ENCODE measurements at places on chromosomes 3 and 15.

- no peak overlapping the region for H3K27ac ChIP-seq
- no peaks in the 10 kb centered on the region for H3K27me3 ChIP-seq
- no peaks in the 10 kb centered on the region for H3K36me3 ChIP-seq
- DNase-seq, result no peak
- no peak overlapping the region for H3K4me3 ChIP-seq
These were observed 38.6 kb upstream of the FSTL1 start for GRCh38 chr3:120489421-120489820.

GRCh38 chr3:67384016-67384415, 270.4 kb downstream of the SUCLG2 start:
- peaks cover 5% of the 10 kb centered on the region for H3K4me1 ChIP-seq
- no peak overlapping the region for H3K4me3 ChIP-seq
- H3K36me3 ChIP-seq, result no peaks in the 10 kb centered on the region
- H3K27me3 ChIP-seq, result no peaks in the 10 kb centered on the region
- no peak for DNase-seq

- H3K27me3 ChIP-seq, result no peaks in the 10 kb centered on the region
- DNase-seq, result no peak
- no peaks in the 10 kb centered on the region for H3K36me3 ChIP-seq
- H3K4me1 ChIP-seq, result no peaks in the 10 kb centered on the region
- no peak overlapping the region for H3K4me3 ChIP-seq
- H3K27ac ChIP-seq, result no peak overlapping the region
These were observed 143.8 kb downstream of the GMNC start for GRCh38 chr3:190718671-190719070.

GRCh38 chr15:101060576-101061551, 141.7 kb downstream of the LRRK1 start:
- DNase-seq, result no peak
- no peak overlapping the region for H3K4me3 ChIP-seq
- H3K36me3 ChIP-seq, result peaks cover 39% of the 10 kb centered on the region
- H3K27ac ChIP-seq, result no peak overlapping the region

- peaks cover 18% of the 10 kb centered on the region for H3K27me3 ChIP-seq
- H3K36me3 ChIP-seq, result no peaks in the 10 kb centered on the region
- H3K4me3 ChIP-seq, result no peak overlapping the region
- H3K27ac ChIP-seq, result no peak overlapping the region
- H3K4me1 ChIP-seq, result peaks cover 31% of the 10 kb centered on the region
- DNase-seq, result no peak
These were observed 894 bp upstream of the ANKRD63 start for GRCh38 chr15:40283615-40284300.

DNA sequence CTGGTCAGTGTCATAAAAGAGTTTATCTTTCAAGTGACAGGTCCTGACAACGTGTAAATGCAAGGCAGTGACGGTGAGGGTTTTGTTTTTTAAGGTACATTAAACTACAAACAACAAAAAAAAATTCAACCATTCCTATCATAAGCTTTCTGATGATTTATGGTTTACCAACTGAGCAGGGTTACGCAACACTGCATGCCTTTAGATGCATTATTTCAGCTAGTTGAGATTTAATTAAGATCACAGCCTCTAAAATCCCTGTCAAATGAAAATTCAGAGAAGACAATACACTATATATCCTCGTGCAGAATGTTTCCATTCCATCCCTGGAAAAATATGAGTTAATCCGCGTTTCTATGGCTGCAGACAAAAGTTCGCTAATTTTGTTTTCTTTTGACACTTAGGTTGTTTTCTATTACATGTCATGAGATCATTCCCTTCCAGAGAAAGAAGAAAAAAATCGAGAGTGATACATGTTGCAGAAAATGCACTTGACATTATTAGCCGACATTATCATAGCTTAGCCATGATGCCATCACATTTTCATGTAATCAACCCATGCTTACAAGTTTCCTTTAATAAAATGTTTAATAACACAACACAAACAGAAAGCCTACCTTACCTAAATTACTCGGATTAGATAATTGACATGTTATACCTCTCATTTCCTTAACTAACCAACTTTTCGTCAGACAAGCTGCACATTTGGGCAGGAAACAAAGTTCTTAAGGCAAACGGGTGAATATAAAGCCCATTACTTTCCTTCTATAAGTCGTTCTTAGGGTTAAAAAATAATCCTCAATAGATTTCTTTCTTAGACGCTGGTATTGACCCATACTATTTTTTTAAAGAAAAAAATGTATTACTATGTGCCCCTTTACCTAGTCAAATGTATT, 521.2 kb downstream of the FOXP1 start:
- H3K27ac ChIP-seq, result peak overlapping the region; percentile 99
- no peaks in the 10 kb centered on the region for H3K27me3 ChIP-seq
- H3K4me1 ChIP-seq, result peaks cover 75% of the 10 kb centered on the region
- DNase-seq, result no peak
- H3K36me3 ChIP-seq, result no peaks in the 10 kb centered on the region

- no peaks in the 10 kb centered on the region for H3K27me3 ChIP-seq
- no peaks in the 10 kb centered on the region for H3K36me3 ChIP-seq
- no peak overlapping the region for H3K4me3 ChIP-seq
- DNase-seq, result no peak
These were observed 268.0 kb downstream of the EPHA3 start for GRCh38 chr3:89375451-89375850.

GRCh38 chr3:114011059-114011797, 45.1 kb downstream of the CCDC191 start:
- H3K36me3 ChIP-seq, result no peaks in the 10 kb centered on the region
- H3K27me3 ChIP-seq, result no peaks in the 10 kb centered on the region
- no peaks in the 10 kb centered on the region for H3K4me1 ChIP-seq

DNA sequence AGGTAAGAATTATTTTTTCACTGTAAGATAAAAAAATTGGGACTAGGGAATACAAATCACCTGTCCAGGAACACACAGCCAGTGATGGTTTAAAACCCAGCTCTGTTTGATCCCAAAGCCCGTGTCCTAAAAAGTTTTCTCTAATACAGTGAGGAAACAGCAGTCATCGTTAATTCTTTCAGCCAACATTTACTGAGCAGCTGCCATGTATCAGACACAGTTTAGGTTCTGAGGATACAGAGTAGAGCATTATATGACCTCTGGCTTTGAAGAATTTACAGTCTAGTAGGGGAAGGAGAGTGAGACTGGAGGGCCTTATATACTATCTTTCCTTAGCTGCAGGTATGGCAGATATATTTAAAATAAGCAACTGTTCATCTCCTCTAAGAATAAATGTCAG, 82.7 kb downstream of the KCNMB2 start:
- no peaks in the 10 kb centered on the region for H3K4me1 ChIP-seq
- H3K36me3 ChIP-seq, result no peaks in the 10 kb centered on the region
- no peak for DNase-seq

DNA sequence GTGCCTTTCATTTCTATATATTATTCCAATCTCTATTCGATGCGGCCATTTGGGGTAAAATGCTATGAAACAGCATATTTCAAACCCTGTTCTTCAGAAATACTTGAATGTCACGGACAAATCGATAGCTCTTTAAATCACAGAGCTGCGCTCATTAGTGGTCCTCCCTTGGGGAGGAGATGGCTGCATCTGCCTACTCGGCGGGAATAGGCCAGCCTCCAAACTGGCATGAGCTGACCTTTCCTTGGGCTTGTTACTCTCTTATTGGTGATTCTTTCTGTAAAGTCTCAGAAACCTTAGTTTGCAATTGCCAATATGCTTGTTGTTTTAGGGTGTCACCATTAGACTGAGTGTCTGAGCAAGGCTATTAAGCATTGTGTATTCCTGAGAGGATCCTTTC, 120.9 kb downstream of the BDH1 start:
- H3K4me1 ChIP-seq, result peaks cover 13% of the 10 kb centered on the region
- no peak for DNase-seq
- H3K27me3 ChIP-seq, result no peaks in the 10 kb centered on the region

GRCh38 chr3:49668414-49668797, 5.7 kb upstream of the APEH start:
- no peak overlapping the region for H3K27ac ChIP-seq
- no peak overlapping the region for H3K4me3 ChIP-seq
- peaks cover 4% of the 10 kb centered on the region for H3K4me1 ChIP-seq
- DNase-seq, result no peak
- H3K27me3 ChIP-seq, result no peaks in the 10 kb centered on the region

DNA sequence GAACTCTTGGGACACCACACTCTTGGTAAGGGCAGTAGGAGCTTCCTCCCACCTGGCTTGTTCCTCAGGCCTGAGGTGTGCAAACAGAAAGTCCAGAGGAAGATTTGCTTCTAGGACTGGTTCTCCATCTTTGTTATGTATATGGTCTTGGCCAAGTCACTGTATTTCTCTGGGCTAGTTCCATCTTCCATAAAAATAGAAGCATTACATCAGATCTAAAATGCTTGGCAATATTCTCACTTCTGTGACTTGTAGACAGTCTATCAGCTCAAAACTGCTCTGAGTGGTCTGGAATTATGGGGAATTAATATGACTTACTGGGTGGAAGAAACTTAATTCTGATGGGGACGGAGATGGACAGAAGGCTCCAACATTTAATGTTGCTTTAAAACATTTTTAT, 55.2 kb downstream of the TMEM108 start:
- H3K27ac ChIP-seq, result no peak overlapping the region
- no peak overlapping the region for H3K4me3 ChIP-seq
- H3K4me1 ChIP-seq, result no peaks in the 10 kb centered on the region
- no peak for DNase-seq
- no peaks in the 10 kb centered on the region for H3K36me3 ChIP-seq
- no peaks in the 10 kb centered on the region for H3K27me3 ChIP-seq

DNA sequence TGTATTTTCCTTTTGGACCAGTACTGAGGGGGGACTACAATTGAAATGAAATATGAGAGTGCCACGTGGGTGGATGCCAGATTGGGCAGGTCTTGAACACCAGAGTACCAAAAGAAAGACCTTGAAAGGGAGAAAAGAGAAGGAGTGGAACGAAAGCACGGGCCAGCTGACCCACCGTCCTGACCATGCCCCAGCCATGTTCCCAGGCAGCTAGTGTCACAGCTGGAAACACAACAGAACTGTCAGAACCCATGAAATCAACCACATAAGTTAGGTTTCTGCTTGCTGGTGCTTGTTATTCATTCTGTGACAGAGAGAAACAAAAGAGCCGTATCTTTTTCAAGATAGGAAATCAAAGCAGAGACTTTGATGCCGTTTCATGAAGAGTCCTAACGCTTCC, 268.8 kb downstream of the MEX3B start:
- no peaks in the 10 kb centered on the region for H3K36me3 ChIP-seq
- no peak overlapping the region for H3K27ac ChIP-seq
- peak; percentile 67 for DNase-seq
- no peak overlapping the region for H3K4me3 ChIP-seq
- no peaks in the 10 kb centered on the region for H3K4me1 ChIP-seq

GRCh38 chr3:60636846-60637245, 614.4 kb downstream of the FHIT start:
- H3K36me3 ChIP-seq, result no peaks in the 10 kb centered on the region
- H3K27ac ChIP-seq, result no peak overlapping the region
- DNase-seq, result no peak
- H3K4me1 ChIP-seq, result no peaks in the 10 kb centered on the region
- no peaks in the 10 kb centered on the region for H3K27me3 ChIP-seq

DNA sequence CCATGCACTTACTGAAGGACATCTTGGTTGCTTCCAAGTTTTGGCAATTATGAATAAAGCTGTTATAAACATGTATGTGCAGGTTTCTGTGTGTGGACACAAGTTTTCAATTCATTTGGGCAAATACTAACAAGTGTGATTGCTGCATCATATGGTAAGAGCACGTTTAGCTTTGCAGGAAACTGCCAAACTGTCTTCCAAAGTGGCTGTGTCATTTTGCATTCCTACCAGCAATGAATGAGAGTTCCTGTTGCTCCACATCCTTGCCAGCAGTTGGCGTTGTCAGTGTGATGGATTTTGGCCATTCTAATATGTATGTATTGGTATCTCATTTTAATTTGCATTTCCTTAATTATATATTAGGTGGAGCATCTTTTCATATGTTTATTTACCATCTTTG, 280.1 kb downstream of the SV2B start:
- H3K27ac ChIP-seq, result no peak overlapping the region
- no peak for DNase-seq
- H3K36me3 ChIP-seq, result no peaks in the 10 kb centered on the region

DNA sequence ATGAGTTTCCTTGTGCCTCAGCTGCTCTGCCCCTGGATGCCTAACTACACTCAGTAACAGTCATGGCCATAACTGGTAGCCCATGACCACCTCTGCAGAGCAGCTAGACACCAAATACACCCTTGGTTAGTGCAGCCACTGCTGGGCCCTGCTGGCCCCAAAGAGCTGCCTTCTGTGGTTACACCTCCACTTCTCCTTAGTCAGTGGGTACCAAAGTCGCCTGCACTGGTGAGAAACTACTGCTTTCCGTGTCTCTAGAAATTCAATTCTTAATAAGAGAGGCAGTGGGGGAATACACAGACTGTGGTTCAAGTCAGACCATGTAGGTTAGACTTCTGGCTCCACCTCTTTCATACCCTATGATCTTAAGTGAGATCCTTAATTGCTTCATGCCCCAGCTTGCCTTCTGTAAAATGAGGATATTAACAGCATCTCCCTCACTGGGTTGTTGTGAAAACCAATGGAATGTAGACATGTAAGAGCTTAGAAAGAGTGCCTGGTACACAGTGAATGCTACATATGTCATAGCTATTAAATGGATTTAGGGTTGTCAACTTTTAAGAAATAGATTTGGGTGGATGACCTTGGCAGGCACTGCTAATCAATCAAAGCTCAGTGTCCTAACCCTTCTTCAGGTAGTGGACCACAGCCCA, 18.2 kb downstream of the HEG1 start:
- H3K4me1 ChIP-seq, result peaks cover 65% of the 10 kb centered on the region
- H3K27ac ChIP-seq, result peak overlapping the region; percentile 78
- no peak for DNase-seq
- no peaks in the 10 kb centered on the region for H3K27me3 ChIP-seq

GRCh38 chr3:5750091-5750490, 562.6 kb downstream of the EDEM1 start:
- H3K4me1 ChIP-seq, result peaks cover 5% of the 10 kb centered on the region
- H3K36me3 ChIP-seq, result no peaks in the 10 kb centered on the region
- H3K4me3 ChIP-seq, result no peak overlapping the region

DNA sequence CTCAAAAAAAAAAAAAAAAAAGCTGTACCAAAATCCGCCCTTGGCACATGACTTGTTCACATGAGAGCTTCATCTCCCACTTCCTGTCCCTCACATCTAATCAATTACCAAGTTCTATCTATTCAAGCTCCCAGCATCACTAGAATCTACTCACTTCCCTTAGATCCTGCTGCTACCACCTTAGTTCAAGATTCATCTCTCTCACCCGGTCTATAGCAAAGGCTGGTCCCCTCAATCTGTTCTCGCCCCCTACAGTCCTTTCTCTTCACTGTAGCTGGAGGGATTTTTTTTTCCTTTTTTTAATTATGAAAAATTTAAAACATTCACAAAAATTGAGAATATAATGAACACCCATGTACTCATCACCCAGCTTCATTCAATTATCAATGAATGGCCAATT, 16.7 kb upstream of the GPR160 start:
- no peak overlapping the region for H3K4me3 ChIP-seq
- no peak for DNase-seq
- H3K36me3 ChIP-seq, result no peaks in the 10 kb centered on the region
- H3K27ac ChIP-seq, result no peak overlapping the region
- H3K4me1 ChIP-seq, result no peaks in the 10 kb centered on the region

All from vagina (tissue), 2 donors.